ENCODE measurements at places on chromosomes 4 and X.

- no peak for DNase-seq
Measured at GRCh38 chr4:153282023-153282422, 62.5 kb upstream of the MND1 start.

DNA sequence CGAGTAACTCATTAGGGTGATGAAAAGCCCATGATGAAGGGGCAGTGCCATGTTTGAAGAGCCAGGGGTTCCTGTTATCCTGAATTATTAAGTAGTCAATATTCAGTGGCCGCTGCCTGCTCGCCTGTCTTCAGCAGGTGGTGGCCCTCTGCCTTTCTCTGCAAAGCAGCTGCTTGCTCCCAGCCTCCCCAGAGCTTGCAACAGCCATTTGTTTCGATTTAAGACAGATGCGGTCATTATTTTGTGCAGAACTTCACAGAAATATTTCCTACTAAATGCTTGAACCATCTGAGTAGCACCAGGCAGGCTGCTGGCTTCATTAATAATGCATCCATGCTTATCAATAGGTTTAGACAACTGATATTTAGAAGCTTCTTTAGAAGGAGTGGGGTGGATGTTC lies 104.3 kb upstream of the TTC29 start:
- no peak for DNase-seq

DNA sequence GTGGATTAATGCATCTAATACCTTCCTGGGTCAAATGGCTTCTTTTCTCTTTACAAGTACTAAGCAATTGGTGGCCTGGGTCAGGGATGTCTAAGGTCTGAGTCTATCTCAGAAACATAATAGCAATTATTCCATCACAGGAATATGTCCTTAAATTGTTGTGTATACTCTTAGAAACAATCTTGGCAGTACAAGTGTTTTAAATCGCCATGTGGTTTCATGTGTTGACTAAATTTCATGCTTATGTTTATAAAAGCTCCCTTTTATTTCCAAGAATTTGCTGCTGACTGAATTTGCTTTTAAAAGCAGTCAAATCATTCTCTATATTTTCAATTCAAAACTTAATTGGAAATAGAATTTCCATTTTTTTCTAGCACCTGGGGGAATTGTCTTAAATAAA lies 125.3 kb upstream of the PACRGL start:
- no peak for DNase-seq

- no peak for DNase-seq
Measured at GRCh38 chrX:2677764-2678163, 13.3 kb upstream of the CD99 start.

DNA sequence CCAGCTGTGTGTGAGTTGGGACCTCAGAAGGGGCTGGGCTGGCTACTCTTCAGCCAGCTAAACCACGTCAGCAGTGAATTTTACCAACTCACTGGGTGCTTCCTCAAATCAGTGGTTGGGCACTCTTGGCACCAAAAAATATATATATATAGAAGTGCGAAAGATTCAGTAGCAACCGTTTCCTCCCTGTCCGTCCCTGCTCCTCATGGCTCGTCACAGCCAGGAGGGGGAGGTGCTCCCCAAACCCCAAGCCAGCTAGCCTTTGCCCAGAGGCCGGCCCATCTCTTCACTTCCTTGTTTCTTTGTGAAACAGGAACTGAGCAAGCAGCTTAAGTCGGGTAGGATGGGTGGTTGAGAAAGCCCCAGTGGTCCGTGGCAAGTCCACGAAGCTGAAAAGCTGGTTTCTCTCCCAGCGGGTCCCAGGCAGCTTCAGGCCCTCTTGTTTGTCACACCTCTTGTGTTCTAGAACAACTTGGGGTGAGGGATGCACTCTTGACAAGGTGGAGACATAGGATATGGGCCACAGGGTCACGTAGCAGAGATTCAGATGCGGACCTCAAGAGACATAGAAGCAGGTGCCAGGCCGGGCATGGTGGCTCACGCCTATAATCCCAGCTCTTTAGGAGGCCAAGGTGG lies 6.8 kb upstream of the SASH3 start:
- DNase-seq, result no peak

- peak; percentile 99 for DNase-seq
Measured at GRCh38 chr4:8158710-8159536, at the start of gene ABLIM2. Gene ABLIM2, minus strand, starts transcription at chr4:8158813. Its CDS starts 124 bp downstream, at chr4:8158689.

DNA sequence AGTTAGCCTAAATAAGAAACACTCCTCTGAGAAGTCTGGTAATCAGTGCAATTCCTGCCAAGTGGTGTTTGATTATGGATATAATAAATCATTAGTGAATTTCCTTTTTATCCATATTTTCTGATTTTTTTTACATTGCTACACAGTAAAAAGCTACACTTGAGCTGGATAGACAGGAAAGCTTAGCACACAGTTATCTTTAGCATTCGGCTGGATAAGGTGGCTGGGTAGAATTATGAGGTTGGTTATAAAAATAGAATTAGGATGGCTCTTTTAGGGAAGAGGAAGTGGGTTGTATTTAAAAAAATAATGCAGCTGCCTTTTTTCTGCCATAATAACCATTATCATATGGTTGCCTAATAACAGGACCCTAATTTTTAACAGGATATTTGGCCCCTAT lies 460.6 kb downstream of the NAF1 start:
- no peak for DNase-seq

- no peak for DNase-seq
Measured at GRCh38 chrX:135170877-135171519, at the start of gene CT55. Gene CT55, minus strand, starts transcription at chrX:135171398. Its CDS starts 227 bp downstream, at chrX:135171171.

GRCh38 chrX:136347706-136348105 lies 46.9 kb downstream of the ADGRG4 start:
- no peak for DNase-seq

- DNase-seq, result no peak
Measured at GRCh38 chrX:133685822-133686221, 270.5 kb upstream of the GPC4 start.

DNA sequence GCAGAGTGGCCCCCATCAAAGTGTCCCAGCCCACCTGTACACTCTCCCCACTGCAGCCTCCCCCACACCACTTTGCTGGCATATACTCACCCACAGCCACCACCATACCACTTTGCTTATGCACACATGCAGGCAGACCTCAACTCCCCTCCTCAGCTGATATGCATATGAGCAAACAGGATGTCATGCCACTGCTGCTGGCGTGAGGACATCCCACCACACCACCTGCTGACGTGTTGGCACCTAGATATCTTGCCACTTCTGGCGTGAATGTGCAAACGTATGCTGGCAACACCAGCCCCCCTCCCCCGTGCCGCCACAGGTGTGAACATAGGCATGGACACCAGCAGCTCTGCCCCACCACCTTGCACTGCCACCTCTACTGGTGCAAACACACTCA lies 22.4 kb upstream of the MAGEA8 start:
- DNase-seq, result no peak

GRCh38 chr4:115154826-115155225 lies 41.4 kb upstream of the NDST4 start:
- DNase-seq, result no peak

GRCh38 chr4:20356565-20356964 lies 104.9 kb downstream of the SLIT2 start:
- no peak for DNase-seq

- DNase-seq, result no peak
Measured at GRCh38 chrX:13220916-13221315, 98.9 kb downstream of the ATXN3L start.

DNA sequence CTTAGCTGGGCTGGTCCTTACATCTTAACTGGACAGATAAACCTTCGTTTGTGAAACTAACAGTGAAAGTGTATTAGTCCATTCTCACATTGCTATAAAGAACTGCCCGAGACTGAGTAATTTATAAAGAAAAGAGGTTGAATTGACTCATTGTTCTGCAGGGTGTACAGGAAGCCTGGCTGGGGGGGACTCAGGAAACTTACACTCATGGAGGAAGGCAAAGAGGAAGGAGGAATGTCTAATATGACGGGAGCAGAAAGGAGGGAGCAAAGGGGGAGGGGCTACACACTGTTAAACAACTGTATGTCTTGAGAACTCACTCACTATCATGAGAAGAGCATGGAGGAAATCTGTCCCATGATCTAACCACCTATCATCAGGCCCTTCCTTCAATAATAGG lies 1566.5 kb upstream of the PCDH7 start:
- no peak for DNase-seq

GRCh38 chr4:185205697-185206342 lies 2.0 kb upstream of the CFAP97 start:
- no peak for DNase-seq

GRCh38 chr4:48748949-48749596 lies 31.0 kb downstream of the FRYL start:
- DNase-seq, result no peak

- no peak for DNase-seq
Measured at GRCh38 chr4:181254771-181255170, 988.4 kb upstream of the TENM3 start.

- no peak for DNase-seq
Measured at GRCh38 chrX:132187451-132187850, 31.8 kb downstream of the RAP2C start.

- DNase-seq, result no peak
Measured at GRCh38 chr4:82358847-82359246, 14.9 kb downstream of the HNRNPD start.

- DNase-seq, result no peak
Measured at GRCh38 chr4:145982791-145983190, 44.2 kb upstream of the ZNF827 start.

DNA sequence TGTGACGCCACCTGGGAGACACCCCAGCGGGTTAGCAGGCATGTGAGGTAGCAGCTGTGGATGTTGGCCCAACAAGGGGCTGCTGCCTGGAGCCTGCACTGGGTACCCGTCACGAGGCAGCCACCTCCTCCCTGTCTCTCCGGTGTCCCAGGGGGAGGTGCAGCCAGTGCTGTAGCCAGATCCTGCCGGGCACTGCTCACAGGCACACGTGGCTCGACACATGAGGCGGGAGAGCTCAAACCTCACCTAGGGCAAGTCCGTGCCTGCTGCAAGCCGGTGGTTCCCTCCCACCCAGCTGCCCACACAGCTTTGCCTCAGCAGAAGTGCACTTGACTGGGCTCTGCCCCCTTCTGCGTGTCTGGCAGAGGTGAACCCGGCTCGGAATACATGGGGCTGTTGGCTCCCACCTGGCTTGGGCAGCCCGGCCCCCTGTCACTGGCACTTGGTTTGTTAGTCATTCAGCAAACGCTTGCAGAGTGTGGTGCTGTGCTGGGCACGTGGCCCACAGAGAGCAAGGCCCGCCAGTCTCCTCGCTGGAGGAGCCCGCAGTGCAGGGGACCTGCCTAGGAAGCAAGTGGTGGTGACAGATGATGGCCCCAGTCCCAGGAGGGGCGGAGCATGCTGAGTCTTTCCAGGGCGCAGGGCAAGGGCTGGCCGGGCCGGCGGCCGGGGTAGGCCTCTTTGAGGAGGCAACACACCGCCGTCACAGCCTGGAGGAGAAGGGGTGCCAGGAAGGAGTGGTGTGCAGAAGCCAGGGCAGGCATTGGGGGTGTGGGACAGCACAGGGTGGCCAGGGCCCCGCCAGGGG lies 10.1 kb upstream of the SH3TC1 start:
- DNase-seq, result no peak

- no peak for DNase-seq
Measured at GRCh38 chrX:129650821-129651510, 3.8 kb downstream of the APLN start.

DNA sequence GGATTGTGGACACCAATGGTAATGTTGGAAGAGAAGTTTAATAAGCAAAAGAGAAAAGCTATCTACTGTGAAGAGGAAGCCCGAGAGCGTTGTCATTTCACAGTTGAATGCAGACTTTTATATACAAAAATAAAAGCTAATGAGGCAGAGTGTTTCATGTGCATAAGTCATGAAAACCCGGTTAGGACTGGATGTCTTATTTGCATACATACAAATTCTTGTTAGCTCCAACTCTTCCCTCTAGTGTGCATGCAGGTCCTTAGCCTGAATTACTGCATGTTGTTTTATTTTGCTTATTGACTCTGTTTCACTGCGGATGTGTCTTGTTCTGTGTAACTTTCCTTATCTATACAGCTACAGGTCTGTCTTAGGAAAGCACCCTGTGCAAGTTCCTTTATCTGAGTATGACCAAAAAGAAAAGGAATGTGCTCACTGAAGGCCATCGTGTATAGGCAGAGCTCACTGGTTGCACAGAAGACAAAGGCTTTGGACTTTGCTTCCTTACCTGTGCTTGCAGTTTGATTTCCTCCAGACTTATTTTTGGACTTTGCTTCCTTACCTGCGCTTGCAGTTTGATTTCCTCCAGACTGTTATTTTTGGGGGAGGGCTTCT lies 25.1 kb upstream of the UGT2B11 start:
- no peak for DNase-seq

DNA sequence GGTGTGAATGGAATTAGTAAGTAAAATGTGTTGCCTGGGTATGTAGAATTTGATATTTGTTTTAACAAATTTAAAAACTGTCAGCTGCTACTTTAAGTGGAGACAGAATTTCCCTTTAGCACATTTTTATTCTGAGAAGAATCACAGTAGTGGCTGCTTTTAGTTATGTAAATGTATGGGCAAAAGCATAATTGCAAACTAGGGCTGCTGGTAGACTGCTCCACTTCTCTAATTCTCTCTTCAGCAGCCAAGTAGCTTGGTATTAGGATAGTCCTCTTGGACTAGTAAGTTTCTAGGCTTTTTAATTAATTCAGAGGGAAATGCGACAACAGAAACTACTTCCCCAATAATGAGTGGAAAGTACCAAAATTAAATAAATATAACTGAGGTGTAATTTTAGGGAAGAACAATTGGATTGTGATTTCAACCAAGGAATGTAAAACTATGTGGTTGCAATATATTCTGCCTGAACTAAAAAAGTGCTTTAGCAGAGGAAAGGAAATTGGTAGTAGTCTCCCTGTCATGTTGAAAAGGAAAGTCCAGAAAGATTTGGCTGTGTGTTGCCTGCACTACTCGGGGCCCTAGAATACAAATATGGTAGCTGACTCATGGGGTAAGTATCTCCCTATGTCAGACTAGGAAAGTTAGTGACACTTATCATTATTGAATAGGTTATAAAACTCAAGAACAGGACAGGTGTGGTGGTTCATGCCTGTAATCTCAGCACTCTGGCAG lies 9.2 kb upstream of the EIF4E start:
- DNase-seq, result no peak

DNA sequence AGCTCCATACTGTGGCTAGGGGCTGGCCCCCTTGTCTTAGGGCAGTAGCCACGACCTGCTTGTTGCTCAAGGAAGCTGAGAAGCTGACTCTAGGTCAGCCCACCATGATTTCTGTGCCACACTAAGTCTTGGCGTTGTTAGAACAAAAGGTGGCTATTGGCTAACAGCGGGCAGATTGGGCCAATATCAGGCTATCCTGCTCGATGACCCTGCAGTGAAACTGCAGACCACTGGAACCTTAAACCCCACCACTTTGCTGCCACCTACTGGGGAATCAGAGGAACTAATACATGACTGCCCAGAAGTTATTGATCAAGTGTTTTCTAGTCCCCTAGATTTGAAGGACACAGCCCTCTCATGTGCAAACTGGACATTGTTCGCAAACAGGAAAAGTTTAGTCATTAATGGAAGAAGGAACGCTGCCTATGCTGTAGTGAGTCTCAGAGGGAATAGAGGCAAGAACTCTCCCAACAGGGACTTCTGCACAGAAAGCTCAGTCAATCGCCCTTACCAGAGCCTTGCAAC lies 17.0 kb upstream of the PAPSS1 start:
- DNase-seq, result peak; percentile 29

DNA sequence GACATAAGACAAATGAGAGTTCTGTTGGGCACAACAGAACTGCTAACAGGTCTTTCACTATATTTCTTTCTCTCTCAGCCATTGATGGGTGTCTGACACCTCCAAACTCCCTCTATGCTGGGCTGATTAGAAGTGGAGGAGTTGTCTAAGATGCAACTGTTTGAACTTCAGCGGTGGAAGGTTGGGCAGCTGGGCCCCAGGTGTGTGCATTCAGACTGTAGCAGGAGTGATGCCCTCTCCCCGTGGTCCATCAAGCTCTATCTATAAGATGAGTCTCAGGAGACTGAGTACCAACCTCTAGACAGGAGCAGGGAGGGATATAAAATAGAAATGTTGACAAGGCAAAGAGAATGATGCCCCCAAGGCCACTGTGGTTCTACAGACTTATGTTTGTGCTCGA lies 28.2 kb upstream of the CHRNA9 start:
- no peak for DNase-seq
